ENCODE measurements at places on chromosomes 2 and 18.
A peak's percentile ranks its signal among the peaks of the same experiment; 100 is the strongest.

DNA sequence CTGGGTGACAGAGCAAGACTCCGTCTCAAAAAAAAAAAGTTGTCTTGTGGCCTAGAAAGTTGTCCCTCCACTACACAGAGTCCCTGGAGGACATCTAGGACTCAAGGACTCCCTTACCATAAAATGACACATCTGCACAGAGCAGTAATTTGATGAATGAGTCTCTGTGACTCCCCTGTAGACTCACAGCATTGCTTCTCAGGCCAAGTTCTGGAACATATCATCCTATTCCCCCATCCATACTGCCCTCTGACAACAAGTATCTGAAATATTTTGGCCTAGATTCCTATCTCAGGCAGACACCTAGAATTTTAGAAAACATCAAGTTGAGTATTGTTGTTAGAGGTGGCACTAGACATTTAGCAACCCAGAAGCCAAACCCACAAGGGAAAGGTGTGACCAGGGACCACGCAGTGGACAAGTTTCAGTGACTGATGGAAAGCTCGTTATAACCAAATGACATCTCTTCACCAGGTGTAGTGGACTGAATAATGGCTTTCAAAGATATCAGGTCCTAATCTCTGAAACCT is 97.9 kb upstream of the ATP8B1 start:
- no peak for DNase-seq

- DNase-seq = peak; percentile 85
These were observed 5.4 kb upstream of the KCNJ13 start for GRCh38 chr2:232781765-232782164.

GRCh38 chr2:4357121-4357520 is 653.7 kb downstream of the DCDC2C start:
- DNase-seq = no peak

- peak; percentile 40 for DNase-seq
These were observed at the start of gene TACR1 for GRCh38 chr2:75199428-75200011. TACR1 (minus strand) TSS chr2:75199520; CDS start chr2:75198934, 586 bp downstream.

GRCh38 chr2:223297788-223298187 is 245.8 kb downstream of the KCNE4 start:
- DNase-seq = peak; percentile 14

DNA sequence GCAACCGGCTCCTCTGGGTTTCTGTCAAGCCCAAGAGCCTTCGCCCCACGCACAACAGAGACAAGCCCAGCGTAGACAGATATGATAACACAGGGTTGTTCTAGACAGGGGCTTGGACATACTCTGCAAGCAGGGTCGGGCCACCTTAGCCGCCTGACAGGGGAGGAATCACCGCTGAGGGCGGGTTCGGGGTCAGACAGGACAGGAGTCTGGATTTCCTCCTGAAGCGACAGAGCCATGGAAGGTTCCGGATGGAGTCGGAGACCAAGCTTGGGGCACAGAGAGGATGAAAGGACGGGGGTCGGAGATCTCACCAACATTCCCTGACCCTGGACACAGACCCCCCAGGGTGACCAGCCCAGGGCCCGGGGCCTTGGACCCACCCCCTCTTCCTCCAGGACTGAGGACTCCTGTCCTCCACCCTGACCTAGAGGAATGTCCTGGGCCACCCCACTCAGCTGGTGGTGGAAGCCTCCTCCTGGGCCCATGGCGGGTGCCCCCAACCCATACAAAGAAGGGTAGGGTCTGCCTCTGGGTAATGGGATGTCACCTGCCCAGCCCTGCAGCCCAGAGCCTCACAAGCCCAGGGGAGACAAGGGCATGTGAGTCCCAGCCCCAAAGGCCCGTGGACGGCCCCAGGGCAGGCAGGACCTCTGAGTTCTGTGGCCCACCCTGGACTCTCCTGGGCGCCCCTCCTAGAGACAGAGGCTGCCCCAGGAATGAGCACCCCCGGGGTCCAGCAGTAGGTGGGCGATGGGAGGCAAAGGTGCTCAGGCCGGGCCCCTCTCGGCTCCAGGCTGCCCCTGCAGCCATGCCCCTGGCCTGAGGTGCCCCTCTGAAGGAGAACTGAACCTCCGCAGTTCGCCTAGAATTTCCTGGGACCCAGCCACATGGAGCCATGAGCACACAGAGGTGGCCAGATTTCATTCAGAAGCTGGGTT is 44.1 kb upstream of the GPC1 start:
- DNase-seq = no peak

- peak; percentile 39 for DNase-seq
These were observed 36.0 kb upstream of the ASAP2 start for GRCh38 chr2:9170458-9171130.

- no peak for DNase-seq
These were observed 51.2 kb upstream of the TXNDC2 start for GRCh38 chr18:9834551-9834950.

DNA sequence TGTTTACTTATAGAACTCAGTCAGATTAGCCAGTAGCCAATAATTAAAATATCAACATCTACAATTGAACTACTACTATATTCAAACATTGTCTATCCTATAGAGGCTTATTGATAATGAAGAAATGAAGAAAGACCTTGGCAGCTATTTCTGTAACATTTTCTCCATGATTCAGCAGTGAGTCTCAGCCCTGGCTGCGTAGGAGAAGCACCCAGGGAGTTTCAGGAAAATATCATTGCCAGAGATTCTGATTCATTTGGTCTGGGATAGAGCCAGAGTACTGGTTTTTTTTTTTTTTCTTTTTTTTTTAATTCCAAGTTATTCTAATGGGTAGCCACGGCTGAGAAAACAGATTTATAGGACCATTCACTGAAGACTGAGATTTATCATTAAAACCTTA is 404.8 kb downstream of the TXNL1 start:
- DNase-seq = peak; percentile 79

- peak; percentile 53 for DNase-seq
These were observed 78.1 kb upstream of the TTC39C start for GRCh38 chr18:23936381-23936958.

DNA sequence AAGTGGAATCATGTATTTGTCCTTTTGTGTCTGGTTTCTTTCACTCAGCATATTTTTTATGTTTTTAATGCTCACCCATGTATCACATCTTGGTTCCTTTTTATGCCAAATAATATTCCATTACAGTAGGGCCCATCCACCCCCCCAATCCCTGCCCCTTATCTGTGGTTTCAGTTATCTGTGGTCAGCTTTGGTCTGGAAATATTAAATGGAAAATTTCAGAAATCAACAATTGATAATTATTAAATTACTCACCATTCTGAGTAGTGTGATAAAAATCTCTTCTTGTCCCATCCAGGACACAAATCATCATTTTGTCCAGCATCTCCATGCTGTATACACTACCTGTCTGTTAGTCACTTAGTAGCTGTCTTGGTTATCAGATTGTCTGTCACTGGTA is 66.7 kb downstream of the BIRC6 start:
- no peak for DNase-seq

- DNase-seq = no peak
These were observed 385.3 kb downstream of the RBM43 start for GRCh38 chr2:150876251-150876950.

DNA sequence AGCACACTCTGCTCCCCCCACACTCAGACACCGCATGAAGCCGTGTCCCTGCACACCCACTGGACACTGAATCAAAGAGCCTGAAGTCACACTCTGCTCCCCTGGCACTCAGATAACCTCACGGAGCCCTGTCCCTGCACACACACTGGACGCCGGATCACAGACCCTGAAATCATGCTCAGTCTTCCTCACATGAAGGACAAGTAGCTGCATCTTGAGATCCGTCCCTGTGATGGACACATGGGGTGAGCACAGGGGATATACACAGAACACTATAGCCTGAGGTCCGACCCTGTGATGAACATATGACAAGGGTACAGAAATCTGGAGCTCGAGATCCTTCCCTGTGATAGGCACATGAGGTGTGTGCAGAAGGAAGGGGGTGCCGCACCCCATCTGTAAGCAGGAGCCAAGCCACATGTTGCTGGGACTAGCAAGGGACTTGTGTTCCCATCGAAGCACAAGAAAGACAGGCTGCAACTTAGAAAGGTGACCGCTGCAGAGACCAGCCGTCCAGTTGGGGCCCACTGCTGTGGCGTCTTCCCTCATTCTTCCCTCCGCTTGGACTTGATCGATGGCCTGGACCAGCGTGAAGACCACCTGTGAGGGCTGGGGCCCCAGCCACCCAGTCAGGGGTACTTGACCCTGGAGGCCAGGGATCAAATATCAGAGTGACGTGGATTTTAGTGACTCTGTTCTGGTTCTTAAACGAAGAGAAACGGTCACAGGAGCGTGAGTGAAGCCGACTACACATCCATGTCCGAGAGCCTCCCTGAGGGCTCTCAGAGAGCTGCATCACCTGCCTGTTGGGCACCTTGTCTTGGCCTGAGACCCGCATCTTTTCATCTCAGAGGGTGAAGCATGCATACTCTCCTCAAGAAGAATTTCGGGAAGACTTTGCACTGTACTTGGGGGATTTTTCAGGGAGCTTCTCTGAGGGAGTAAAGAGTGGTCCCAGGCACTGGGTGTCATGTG is 391.7 kb upstream of the SALL3 start:
- DNase-seq = no peak

- DNase-seq = no peak
These were observed 115.6 kb upstream of the NRP2 start for GRCh38 chr2:205566606-205567168.

GRCh38 chr2:147844697-147845410 is at the start of gene ACVR2A:
ACVR2A (plus strand) TSS chr2:147845029; CDS start chr2:147845153, 124 bp downstream.
- peak; percentile 38 for DNase-seq

DNA sequence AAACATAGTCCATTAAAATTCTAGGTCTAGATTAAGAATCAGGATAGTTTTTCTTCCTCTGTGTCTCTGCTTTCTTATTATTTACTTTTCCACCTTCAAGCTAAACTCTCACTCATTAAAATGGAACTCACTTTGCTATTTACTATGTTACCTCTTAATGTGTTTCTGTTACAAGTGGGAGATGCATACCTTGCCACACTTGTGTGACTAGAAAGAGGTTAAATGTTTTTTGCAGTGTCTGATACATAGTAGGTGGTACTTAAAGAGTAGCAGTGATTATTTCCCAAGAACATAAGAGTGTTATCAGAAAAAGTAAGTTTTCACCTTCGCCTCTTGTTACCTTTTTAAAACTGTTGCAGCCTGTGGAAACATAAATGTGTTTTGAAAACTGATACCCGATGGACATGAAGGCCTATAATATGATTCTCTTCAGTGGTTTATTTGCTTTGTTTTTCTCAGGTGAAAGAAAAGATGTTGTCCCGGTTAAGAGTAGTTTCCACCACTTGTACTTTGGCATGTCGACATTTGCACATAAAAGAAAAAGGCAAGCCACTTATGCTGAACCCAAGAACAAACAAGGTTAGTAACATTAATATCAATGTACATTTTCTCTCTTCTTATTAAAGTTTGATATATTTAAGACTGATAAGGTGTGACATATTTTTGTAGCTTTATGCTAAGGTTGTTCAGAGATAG is 16.6 kb downstream of the ME2 start:
- DNase-seq = no peak

GRCh38 chr2:153320879-153321278 is 157.7 kb downstream of the RPRM start:
- no peak for DNase-seq

GRCh38 chr2:97354576-97354975 is 235.1 kb downstream of the ANKRD36B start:
- no peak for DNase-seq

GRCh38 chr2:103464831-103465230 is 703.0 kb downstream of the TMEM182 start:
- no peak for DNase-seq

GRCh38 chr18:57915865-57916582 is 112.9 kb upstream of the ATP8B1 start:
- DNase-seq = no peak

DNA sequence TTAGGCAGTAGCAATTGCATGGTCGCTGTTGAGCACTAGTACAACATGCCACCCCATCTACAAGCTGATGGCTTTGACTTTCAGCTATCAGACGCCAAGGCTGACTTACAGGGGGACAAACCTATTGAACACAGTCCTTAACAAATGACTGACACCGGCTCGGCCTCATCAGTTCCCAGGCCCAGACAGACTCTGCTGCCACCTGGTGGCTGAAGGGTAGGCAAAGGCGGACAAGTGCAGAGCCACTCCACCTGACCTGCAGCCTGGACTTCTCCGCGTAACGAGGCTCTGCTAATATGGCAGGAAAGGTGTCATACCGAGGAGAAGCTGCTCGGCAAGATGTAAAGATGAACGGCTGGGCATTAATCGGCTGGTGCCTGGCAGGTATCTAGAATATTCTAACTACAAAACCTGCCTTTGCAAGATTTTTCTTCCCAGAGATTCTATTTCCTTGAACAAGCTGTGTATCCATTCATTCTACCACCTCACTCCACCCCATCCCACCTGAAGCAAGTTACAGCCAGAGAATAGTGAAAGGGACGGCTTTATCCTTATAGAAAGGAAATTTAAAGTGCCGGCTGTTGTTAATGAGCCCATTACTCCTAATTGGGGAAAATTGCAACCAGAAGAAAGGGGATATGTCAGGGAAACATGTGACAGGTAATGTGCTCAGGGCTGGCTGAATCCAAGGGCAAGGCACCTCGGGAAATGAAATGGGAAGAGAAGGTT is 67.4 kb downstream of the STEAP3 start:
- DNase-seq = peak; percentile 12

- no peak for DNase-seq
These were observed 20.1 kb downstream of the GPR55 start for GRCh38 chr2:230904856-230905447.

GRCh38 chr18:79942211-79942610 is 9.2 kb downstream of the SLC66A2 start:
- no peak for DNase-seq

DNA sequence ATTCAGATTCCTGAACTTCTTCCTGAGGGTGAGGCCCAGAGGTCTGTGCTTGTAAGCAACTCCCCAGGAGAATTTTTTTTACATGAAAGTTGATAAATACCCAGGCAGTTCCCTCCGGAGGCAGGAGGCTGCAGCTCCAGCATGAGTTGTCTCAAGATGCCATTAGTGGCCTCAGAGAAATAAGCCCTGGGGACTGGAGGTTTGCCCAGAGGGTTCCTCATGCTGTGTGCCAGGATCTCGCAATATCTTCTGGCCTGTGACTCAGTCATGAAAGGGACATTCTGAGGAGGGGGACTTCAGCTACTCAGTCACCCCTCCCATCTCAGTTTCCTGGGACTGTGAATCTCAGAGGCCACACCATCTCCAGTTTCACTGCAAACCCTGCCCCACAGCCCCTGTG is 49.9 kb downstream of the LYPD1 start:
- DNase-seq = peak; percentile 32

Data from mammary epithelial cell (primary cell).